ENCODE measurements at places on chromosomes 16 and 17.

GRCh38 chr17:74542727-74543383 lies 3.1 kb downstream of the CD300C start:
- DNase-seq: no peak

GRCh38 chr17:42783791-42784138 lies 3.4 kb downstream of the WNK4 start:
- DNase-seq: no peak

DNA sequence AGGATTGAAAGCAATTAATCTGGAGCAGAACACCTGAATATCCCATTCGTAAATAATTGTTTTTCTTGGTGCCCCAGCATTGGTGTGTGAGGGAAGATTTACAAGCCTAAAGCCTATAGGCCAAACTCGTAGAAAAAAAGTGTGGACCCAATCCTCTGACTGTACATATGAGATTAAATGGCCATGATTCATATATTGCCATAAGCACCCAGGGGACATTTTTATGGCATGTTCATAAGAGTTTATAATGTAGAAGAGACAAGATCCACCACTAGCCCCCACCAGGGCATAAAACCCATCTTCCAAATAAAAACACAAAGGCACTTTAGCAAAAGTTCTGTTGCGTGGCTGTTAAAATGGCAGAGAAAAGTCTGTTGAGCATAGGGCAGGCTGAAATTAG lies 15.5 kb upstream of the SALL1 start:
- DNase-seq: no peak

DNA sequence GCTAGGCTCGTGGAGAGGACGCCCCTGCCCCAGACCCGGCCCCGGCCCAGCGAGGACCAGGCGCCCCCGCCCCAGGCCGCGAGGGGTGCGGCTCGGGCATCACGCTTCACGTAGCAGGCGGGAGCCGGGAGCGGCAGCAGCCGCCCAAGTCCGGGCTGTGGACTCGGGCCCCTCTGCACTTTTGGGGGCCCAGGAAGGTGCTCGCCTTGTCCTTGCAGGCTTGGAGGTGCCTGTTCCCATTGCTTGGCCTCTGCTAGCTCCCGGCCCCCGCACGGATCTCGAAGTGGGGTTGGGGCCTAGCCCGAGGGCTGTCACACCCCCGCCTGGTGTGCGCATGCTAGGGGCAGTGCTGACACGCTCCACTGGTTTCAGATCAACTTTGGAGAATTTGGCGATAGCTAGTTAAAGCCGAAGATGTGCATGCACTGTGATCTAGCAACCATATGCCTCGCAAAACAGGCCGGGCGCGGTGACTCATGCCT lies 55.7 kb downstream of the WSB1 start:
- no peak for DNase-seq

- no peak for DNase-seq
Measured at GRCh38 chr17:77332981-77333685, 192.4 kb downstream of the SEC14L1 start.

- DNase-seq: no peak
Measured at GRCh38 chr17:38461683-38462082, 33.4 kb downstream of the ARHGAP23 start.

- DNase-seq: no peak
Measured at GRCh38 chr17:55433029-55433628, 11.5 kb upstream of the MMD start.

GRCh38 chr16:2205104-2205966 lies at the start of gene MLST8:
TSS of gene MLST8 (plus strand) at chr16:2205454. CDS start at chr16:2206086, 632 bp downstream.
- DNase-seq: peak; percentile 77

DNA sequence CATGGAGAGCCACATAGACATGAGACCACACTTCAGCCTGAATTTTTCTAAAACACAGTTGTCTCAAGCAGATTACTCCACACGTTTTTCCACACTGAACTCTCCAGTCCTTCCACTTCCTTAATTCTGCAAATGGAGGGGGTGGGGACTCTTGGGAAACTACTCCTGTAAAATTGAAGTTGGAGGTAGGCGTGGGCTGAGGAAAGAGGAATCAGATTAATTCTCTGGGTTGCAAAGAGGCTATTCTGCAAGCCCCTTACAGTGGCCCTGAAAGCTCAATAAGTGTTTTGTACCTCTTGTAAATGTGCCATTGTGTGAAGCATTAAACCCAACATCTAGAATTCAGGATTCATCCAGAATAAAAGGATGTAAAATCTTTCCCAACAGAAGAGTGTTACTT lies 9.6 kb downstream of the MARVELD3 start:
- no peak for DNase-seq

- no peak for DNase-seq
Measured at GRCh38 chr16:85424260-85425073, 188.7 kb upstream of the GSE1 start.

GRCh38 chr16:63426275-63426870 lies 1390.1 kb upstream of the CDH8 start:
- no peak for DNase-seq

- no peak for DNase-seq
Measured at GRCh38 chr17:64707050-64707591, 45.0 kb upstream of the SMURF2 start.

- no peak for DNase-seq
Measured at GRCh38 chr16:51683882-51684281, 532.8 kb upstream of the SALL1 start.

DNA sequence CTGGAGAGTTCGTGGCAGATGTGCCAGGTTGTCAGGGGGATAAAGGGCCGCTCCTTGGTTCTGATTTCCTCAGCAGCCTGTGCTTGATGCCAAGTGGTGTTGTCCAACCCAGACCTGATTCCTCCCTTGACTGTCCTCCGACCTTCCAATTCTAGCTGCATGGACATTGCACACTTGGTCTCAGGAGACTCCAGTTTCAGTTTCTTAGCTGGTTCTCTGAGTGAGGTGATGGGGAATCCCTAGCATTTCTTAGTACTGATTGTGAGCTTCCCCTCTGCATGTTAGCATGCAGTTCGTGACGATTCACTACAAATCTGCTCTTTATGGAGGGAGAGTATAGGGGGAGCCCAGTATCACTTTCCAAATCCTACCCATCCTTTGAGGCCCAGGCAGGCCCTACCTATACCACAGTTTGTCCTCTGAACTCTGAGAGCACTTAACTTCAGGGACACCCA lies 12.4 kb upstream of the CCR7 start:
- DNase-seq: no peak

DNA sequence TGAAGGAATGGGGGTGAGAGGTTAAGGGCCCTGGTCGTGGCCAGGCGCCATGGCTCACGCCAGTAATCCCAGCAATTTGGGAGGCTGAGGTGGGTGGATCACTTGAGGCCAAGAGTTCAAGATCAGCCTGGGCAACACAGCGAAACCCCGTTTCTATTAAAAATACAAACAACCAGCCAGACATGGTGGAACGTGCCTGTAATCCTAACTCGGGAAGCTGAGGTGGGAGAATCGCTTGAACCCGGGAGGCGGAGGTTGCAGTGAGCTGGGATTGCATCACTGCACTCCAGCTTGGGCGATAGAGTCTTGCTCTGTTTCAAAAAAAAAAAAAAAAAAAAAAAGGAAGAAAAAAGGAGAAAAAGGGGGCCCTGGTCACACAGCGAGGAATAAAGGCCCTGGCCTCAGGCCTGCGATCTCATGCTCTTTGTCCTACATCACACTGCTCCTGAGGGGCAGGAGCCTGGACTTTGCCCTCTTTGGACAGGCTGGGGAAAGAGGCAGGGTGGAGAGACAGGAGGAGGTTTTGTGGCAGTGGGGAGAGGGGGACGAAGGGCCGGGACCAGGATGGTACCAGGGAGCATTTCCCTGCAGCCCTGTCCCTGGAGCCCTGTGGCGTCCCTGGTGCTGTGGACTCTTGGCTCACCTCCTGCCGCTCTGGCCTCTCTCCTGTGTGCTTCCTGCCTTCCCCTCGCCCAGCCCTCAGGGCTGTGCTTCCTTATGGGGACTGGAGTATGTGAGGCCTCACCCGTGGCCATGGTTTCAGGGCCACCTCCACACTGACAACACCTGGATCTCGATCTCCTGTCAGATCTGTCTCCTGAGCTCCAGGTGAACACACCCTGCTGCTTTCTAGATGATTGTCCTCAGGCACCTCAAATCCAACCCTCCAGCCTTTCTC lies 19.7 kb upstream of the SLC25A19 start:
- DNase-seq: no peak

DNA sequence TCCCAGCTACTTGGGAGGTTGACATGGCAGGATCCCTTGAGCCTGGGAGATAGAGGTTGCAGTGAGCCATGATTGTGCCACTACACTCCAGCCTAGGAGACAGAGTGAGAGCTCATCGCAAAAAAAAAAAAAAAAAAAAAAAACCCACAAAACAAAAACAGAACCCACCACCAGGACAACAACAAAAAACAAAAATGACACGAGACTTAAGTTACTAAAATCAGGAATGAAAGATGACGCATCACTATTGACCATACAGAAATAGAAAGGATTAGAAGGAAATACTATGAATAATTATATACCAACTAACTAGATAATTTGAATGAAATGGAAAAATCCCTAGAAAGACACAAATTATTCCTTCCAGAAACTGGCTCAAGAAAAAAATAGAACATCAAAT lies 432.4 kb upstream of the PMFBP1 start:
- DNase-seq: no peak
